CD4-positive, alpha-beta T cell treated with Interleukin-4 for 4 hours (primary cell): ENCODE measurements at places on chromosomes 5 and 9.

DNA sequence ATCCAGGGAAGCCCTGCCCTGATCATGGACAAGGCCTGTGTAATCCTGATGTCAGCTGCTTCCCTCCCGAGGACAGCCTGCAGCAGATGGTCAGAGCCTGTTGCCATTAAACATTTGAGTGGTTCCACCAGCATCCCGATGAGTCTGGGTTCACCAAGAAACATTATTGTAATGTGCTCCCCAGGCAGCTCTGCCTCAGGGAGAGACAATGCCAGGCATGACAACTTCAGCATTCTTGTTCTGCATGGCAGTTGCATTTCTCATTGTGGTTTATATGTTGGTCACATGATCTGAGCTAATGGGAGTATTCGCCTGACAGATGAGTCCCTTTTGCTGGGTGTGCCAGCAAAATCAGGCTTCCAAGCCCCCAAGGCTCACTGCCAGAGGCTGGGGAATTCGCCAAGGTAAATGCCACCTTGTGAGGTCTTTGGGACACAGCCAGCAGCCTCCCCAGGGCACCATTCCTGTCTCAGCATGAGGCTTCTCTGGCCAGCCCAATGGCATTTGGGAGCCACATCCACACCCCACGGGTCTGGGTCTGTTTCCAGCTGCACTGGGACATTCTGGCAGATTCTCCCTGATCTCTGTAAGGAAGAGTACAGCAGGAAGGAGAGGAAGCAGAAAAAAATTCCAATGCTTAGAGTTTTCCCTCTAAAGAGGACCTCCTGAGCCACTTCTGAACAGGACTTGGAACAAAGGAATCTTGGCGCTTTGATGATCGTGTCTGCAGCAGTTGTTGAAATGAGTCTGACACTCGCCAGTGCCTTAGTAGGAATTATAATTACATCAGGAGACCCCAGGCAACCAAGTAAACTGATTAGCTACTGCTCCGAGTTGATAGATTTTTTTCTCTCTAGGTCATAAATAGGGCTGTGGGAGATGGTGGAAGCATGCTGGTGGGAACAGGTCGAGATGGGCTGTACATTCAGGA is 18.7 kb downstream of the KCNIP1 start:
- no peak for DNase-seq

GRCh38 chr5:83899326-83899970 is 178.8 kb upstream of the HAPLN1 start:
- DNase-seq: no peak

- no peak for DNase-seq
Observed at GRCh38 chr5:65094279-65094678, 325.5 kb downstream of the CWC27 start.

DNA sequence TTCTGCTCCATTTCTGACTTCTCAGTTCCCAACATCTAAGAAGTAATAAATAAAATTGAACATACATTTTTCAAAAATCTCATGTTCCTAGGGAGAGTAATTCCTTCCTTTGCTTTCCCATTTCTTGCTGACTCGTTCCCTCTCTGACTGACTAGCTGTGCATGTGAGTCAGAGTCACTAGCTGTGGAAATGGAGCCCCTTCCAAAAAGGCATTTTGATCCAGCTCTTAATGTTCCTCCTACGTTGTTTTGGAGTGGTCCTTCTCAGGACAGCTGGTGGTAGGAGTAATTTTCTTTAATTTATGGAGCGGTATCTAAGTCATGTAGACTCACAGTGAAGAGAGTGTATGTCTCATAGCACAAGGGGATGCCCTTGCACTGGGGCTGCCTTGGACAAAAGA is 460.2 kb downstream of the GADD45G start:
- DNase-seq: no peak

GRCh38 chr5:116964438-116964837 is 389.8 kb upstream of the SEMA6A start:
- no peak for DNase-seq

GRCh38 chr5:172868436-172868923 is 34.4 kb downstream of the ERGIC1 start:
- DNase-seq: no peak

DNA sequence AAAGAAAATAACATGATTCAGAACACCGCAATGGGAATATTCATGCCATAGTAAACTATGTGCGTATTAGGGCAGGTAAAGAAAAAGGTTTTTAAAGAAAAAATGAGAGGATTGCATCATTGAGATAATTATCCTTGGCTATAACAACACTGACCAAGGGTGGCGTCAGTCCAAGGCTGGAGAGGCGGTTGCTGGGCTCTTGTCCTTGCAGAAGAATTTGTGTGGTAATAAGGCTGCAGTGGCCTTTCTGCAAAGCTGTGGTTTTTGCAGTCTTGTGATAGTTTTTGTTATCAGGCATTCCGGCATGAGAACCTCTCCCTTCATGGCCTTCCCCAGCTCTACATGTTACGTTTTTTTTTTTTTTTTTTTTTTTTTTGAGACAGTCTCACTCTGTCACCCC is 14.0 kb downstream of the BOD1 start:
- DNase-seq: no peak

DNA sequence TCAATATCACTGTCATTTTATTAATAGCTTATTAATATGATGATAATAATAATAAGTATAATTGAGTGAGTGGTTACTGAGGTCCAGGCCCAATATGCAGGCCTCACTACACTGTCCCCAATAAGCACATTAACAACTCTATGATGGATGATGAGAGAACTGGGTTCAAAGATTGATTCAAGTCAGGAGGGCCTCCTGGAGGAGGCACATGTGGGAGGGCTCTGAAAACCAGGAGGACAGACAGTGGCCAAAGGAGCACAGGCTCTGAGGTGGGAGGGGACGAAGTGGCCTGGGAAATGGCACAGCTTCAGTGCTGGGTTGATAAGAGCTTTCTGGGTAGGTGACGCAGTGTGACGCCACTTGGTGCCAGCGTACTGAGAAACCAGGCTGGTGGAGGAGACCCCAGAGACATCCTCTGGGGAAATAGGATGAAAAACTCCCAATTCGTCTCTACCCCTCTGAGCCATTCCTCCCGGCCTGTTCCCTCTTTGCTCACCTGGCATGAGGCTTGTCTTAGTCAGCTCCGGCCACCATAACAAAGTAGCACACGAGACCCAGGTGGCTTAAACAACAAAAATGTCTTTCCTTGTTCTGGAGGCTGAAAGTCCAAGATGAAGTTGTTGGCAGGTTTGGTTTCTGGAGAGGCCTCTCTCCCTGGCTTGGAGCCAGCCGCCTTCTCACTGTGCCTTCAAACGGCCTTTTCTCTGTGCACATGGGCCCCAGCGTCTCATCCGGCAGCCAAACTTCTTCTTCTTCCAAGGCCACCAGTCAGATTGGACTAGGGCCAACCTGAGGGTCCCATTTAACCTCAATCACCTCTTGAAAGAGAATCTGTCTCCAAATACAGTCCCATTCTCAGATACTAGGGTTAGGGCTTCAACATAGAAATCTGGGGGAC is 31.6 kb downstream of the NTNG2 start:
- DNase-seq: no peak

DNA sequence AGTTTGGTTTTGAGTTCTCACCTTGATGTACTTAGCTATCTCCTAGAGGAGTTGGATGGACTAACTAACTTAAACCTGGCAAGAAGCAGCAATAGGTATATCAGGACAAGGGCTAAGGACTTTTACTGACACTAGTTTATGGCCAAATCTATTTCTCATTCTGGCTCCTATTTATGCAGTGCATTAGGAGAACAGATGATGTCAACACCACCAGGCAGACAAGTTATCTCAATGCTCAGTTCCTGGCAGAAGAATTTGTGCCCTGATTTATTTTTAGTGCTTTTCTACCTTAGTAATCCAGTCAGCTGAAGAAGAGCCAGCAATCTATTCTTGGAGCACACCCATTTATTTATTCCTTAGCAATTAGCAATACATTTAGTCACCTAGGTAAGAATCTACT is 30.7 kb upstream of the MYOT start:
- no peak for DNase-seq
